ENCODE measurements at places on chromosomes 12 and 14.

DNA sequence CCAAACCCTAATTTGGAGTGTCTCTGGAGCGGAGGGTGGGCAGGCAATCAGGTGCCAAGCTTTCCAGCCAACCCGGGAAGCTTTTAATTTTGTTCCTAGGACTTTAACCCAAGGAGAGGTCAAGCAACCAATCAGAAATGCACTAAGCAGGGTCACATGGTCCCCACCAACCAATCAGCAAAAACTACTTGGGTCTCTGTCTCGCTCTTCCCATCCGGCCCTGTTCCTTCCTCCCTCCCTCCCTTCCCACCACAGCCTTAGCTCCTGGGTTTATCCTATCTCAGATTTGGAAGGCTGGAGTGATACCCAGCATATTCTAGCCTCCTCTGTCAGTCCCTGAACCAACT lies 7.3 kb downstream of the HOXC5 start:
- peak; percentile 11 for DNase-seq

GRCh38 chr12:66247741-66248140 lies 54.6 kb upstream of the HELB start:
- DNase-seq = no peak

DNA sequence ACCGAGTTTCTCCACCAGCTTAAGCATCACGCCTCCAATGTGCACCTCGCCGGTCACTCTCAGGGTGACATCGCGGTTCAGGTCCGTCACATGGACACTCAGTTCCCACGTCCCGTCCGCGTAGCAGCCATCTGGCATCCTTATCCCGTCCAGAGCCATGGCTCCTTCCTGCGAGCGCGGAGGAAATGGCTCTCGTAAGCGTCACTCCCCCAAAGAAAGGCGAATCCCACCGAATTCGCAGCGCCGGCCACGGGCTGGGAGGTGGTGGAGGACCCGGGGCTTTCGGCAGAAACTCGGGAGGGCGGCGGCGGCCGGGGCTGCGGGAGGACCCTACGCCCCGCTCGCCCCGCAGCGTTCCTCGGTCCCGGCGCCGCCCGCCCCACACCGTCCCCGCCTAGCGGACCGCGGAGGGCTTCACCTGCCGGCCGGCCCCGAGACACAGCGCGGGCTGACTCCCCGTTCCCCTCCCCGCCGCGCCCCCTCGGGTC lies 396 bp downstream of the FERMT2 start:
- DNase-seq = no peak

DNA sequence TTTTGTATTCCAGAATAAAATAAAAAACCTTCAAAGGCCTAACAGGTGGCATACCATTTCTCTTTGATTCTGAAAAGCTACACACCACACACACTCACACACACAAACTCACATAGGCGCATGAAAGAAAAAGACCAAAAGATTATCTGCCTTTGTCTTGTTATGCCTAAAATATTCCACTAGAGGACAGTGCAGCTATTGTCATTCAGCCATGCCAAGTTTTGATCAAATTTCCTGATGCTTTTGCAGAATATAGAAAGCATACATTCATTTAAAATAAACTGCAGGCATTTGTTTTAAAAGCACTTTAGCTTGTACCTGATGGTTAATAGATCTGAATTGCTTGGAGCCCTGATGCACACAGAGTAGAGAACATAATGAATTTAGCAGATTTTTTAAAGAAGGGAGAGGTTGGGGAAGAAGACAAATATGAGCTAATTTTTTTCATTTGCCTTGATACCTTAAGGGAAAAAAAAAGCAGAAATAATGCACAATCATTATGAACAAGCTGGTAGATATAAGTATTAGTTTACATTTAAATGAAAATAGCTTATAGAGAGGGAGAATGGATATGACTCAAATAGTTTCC lies 1766.9 kb upstream of the SEL1L start:
- DNase-seq = peak; percentile 43

DNA sequence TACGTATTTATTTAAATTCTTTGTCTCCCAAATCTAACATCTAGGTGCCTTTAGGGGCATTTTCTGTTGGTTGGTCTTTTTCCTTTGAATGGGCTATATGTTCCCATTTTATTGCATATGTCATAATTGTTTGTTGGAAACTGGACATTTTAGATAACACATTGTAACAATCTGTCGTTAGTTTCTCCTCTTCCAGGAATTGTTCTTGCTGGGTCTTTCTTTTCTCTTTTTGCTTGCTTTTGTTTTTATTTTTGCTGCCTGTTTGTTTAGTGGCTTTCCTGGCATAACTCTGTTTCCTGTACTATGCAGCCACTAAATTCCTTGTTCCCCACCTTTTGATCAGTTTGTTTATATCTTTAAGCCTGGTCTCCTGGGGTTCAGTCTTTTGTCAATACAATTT lies 244.3 kb upstream of the RTL1 start:
- no peak for DNase-seq

- peak; percentile 22 for DNase-seq
Observed at GRCh38 chr12:11741434-11742092, 92.1 kb downstream of the ETV6 start.

- DNase-seq = no peak
Observed at GRCh38 chr14:100861188-100861936, 35.4 kb downstream of the MEG3 start.

- no peak for DNase-seq
Observed at GRCh38 chr14:94383777-94384176, 4.6 kb downstream of the SERPINA1 start.

DNA sequence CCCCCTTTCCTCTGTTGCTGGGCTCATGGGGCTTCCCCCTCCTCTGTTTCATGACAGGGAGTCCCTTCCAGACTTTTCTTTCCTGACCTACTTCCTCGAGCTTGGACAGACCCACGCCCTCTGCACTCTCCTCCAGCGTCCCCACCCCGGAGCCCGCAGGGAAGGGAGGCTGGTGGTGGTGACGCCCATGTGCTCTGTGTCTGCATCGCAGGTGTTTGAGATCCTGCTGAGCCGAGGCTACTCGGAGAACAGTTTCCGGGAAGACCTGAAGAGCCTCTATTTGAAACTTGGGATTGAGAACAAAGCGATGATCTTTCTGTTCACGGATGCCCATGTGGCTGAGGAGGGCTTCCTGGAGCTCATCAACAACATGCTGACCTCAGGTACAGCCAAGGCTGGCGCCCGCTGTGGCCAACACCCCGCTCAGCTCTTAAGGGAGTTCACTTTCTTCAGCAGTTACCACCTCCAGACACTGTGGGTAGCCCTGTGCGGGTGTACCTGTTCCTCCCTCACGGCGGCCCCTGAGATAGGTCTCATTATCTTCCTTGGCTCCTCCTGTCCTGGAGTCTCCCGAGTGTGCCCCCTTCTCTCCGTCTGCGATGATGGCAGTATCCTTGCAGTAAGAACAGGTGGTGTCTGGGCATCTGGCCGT lies 85.6 kb downstream of the CCDC92 start:
- DNase-seq = no peak

- no peak for DNase-seq
Observed at GRCh38 chr14:90332271-90332584, 487 bp upstream of the NRDE2 start.

GRCh38 chr12:6336889-6337853 lies 4.7 kb downstream of the TNFRSF1A start:
- no peak for DNase-seq

DNA sequence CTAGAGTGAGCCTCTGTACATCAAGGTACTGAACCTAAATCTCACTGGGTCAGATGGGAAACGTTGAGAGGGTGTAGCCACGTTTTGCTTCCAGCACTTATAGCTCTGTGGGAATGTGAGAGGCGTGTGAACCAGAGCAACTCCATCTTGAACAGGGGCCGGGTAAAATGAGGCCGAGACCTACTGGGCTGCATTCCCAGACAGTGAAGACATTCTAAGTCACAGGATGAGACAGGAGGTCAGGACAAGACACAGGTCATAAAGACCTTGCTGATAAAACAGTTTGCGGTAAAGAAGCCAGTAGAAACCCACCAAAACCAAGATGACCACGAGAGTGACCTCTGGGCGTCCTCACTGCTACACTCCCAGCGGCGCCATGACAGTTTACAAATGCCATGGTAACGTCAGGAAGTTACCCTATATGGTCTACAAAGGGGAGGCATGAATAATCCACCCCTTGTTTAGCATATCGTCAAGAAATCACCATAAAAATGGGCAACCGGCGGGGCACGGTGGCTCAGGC lies 63.4 kb upstream of the NCOR2 start:
- no peak for DNase-seq
